IPS DF 6.9 (cell line): ENCODE measurements at places on chromosomes 6 and 20.

DNA sequence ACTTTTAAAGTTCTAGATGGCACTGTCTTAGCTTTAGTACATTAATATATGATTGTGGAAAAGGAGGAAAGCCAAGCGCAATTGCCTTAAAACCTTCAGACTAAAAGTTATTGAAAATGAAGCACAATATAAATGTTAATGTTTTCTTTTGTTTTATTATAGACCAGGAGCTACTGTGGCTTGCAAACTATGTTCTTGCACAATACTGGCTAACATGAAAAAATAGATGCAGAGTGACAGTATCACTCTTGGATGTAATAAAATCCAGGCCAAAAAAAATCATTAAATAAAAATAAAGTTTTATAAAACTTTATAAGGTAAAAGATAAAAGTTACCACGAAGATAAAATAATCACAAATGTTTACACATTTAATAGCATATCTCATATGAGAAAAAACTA, 18.3 kb upstream of the PLN start:
- no peaks in the 10 kb centered on the region for H3K4me1 ChIP-seq
- no peaks in the 10 kb centered on the region for H3K36me3 ChIP-seq
- H3K4me3 ChIP-seq, result no peak overlapping the region
- no peaks in the 10 kb centered on the region for H3K27me3 ChIP-seq
- DNase-seq, result no peak

DNA sequence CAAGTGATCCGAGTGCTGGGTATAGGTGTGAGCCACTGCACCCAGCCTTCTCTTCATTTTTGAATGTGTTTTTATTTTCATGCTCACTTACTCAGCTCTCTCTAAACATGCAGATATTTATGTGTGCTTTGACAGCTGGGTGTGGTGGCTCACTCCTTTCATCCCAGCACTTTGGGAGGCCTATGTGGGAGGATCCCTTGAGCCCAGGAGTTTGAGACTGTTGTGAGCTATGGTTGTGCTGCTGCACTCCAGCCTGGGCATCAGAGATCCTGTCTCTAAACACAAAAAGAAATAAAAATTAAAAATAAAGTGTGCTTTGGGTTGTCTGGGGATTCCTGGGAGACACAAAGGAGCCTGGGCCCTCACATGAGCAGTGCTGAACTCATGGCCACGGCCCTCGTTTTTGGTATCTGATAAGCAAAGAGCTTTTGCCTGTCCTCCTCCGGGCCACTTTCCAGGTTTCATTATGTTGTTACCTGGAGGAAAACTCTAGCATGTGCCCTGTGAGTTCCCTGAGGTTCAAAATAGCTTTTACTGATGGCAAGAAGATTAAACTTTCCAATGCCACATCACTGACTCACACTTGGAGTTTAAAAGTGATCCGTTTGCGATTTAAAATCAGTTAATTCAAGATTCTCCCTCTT, 78.5 kb downstream of the CD164 start:
- no peaks in the 10 kb centered on the region for H3K36me3 ChIP-seq
- no peak overlapping the region for H3K27ac ChIP-seq
- H3K4me1 ChIP-seq, result peaks cover 2% of the 10 kb centered on the region; the same call in 1 of the 2 replicates
- no peak overlapping the region for H3K4me3 ChIP-seq
- no peaks in the 10 kb centered on the region for H3K27me3 ChIP-seq

GRCh38 chr20:36237477-36237876, 1.2 kb downstream of the AAR2 start:
- no peak overlapping the region for H3K27ac ChIP-seq
- no peaks in the 10 kb centered on the region for H3K4me1 ChIP-seq
- H3K4me3 ChIP-seq, result no peak overlapping the region
- H3K36me3 ChIP-seq, result peaks cover 7% of the 10 kb centered on the region
- no peak for DNase-seq

DNA sequence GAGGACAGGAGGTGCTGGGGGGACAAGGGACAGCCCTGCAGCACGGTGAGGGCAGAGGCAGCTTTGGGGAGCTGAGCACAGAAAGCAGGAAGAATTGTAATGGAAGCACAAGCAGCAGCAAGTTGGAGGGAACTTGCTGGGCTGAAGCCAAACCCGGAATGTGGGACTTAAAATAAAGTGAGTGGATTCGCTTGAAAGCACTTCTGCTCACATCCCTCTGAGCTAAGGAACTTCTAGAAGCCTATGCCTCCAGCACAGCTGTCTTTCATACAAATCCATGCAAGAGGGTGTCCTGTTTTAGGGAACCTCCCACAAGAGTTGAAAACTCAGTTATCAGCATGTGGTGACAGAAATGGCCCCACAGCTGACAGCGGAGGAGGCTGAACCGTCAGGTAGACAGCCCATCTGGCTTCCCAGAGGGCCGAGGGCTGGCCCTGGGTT, 71.4 kb upstream of the MLN start:
- peaks cover 5% of the 10 kb centered on the region; the same call in 1 of the 2 replicates for H3K4me1 ChIP-seq
- no peak overlapping the region for H3K4me3 ChIP-seq
- no peaks in the 10 kb centered on the region for H3K36me3 ChIP-seq
- H3K27ac ChIP-seq, result no peak overlapping the region
- DNase-seq, result no peak
- no peaks in the 10 kb centered on the region for H3K27me3 ChIP-seq

GRCh38 chr6:8245726-8246125, 143.4 kb upstream of the EEF1E1 start:
- no peak overlapping the region for H3K27ac ChIP-seq
- no peaks in the 10 kb centered on the region for H3K27me3 ChIP-seq
- H3K4me3 ChIP-seq, result no peak overlapping the region

GRCh38 chr6:139370999-139371345, 3.5 kb downstream of the CITED2 start:
- H3K4me3 ChIP-seq, result no peak overlapping the region
- peaks cover 7% of the 10 kb centered on the region; the same call in 1 of the 2 replicates for H3K36me3 ChIP-seq
- H3K27me3 ChIP-seq, result no peaks in the 10 kb centered on the region
- peaks cover 1% of the 10 kb centered on the region; the same call in 1 of the 2 replicates for H3K4me1 ChIP-seq

- H3K36me3 ChIP-seq, result no peaks in the 10 kb centered on the region
- H3K27ac ChIP-seq, result no peak overlapping the region
- no peaks in the 10 kb centered on the region for H3K27me3 ChIP-seq
- H3K4me1 ChIP-seq, result peaks cover 7% of the 10 kb centered on the region
Observed at GRCh38 chr6:39824030-39824926, 32.1 kb downstream of the DAAM2 start.

DNA sequence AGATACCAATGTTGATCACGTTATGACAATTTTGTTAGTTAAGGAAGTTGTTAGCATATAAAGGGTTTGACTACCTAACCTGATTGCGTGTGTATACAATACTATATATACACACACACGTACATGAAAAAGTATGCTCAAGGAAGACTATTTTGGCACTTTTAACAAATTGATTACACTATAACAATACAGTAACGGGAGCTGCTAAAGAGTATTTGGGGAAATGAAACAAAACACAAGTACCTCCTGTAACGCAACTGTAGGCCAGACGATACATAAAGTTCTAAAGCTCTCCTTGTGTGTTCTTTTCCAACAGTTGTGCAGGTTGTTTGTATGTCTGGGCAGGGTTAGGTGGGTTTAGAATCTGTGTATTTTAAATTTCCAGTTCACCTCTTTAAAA, 98.7 kb downstream of the PLEKHG1 start:
- no peak overlapping the region for H3K4me3 ChIP-seq
- no peaks in the 10 kb centered on the region for H3K27me3 ChIP-seq
- no peaks in the 10 kb centered on the region for H3K36me3 ChIP-seq
- no peak for DNase-seq

DNA sequence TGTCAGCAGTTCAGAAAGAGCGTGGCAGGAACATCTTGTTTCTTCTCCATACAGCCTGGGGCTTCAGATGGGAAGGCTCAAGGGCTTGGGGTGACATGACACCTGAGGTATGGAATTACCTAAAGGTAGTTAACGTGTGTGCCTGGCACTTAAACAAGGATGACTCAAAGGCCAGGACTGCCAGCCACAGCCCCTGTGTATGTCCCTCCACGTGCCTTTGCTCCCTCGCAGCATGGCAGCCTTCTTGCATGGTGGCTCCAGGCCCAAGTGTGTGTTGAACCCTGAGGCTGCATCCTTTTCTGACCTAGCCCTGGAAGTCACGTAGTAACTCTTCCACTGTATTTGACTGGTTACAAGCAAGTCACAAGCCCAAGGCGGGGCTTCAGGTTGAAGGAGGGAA, 33.6 kb upstream of the MYL9 start:
- H3K27me3 ChIP-seq, result no peaks in the 10 kb centered on the region
- H3K27ac ChIP-seq, result no peak overlapping the region
- H3K36me3 ChIP-seq, result no peaks in the 10 kb centered on the region

- H3K4me1 ChIP-seq, result no peaks in the 10 kb centered on the region
- H3K27me3 ChIP-seq, result no peaks in the 10 kb centered on the region
- no peaks in the 10 kb centered on the region for H3K36me3 ChIP-seq
- H3K27ac ChIP-seq, result no peak overlapping the region
- DNase-seq, result no peak
Observed at GRCh38 chr6:16200321-16200883, 38.0 kb upstream of the GMPR start.

DNA sequence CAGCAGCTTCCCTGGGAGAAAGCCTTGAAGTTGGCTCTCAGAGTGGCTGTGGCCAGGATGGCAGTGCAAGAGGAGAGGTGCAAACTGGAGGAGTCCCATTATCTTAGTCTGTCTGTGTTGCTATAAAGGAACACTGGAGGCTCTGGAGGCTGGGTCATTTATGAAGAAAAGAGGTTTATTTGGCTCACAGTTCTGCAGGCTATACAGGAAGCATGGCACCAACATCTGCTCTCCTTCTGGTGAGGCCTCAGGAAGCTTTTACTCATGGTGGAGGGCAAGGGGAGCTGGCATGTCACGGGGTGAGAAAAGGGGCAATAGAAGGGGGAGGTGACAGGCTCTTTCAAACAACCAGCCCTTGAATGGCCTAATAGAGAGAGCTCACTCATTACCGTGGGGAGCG, 47.1 kb downstream of the PSMG4 start:
- no peaks in the 10 kb centered on the region for H3K36me3 ChIP-seq
- no peaks in the 10 kb centered on the region; the same call in 1 of the 2 replicates for H3K27me3 ChIP-seq
- no peaks in the 10 kb centered on the region; the same call in 1 of the 2 replicates for H3K4me1 ChIP-seq
- H3K4me3 ChIP-seq, result no peak overlapping the region
- no peak overlapping the region for H3K27ac ChIP-seq

DNA sequence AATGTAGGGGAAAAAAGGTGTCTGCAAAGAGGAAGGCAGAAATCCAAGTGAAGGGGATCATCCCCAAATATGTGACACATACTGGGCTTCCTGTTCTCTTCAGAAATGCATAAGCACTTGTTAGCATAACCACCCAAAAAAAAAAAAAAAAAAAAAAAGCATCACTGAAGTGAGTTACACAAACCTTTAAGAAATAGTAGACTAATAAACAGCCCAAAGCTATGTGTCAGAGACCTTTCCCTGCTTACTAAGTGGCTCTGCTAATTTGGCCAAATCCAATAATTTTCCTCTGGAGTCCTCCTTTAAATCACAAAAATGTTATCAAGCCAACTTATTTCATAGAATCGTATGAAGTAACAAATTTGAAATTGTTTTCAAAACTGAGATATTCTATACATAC, 7.5 kb upstream of the DST start:
- no peaks in the 10 kb centered on the region for H3K27me3 ChIP-seq
- no peak for DNase-seq
- H3K27ac ChIP-seq, result no peak overlapping the region
- H3K4me3 ChIP-seq, result no peak overlapping the region
- no peaks in the 10 kb centered on the region; the same call in 1 of the 2 replicates for H3K36me3 ChIP-seq

DNA sequence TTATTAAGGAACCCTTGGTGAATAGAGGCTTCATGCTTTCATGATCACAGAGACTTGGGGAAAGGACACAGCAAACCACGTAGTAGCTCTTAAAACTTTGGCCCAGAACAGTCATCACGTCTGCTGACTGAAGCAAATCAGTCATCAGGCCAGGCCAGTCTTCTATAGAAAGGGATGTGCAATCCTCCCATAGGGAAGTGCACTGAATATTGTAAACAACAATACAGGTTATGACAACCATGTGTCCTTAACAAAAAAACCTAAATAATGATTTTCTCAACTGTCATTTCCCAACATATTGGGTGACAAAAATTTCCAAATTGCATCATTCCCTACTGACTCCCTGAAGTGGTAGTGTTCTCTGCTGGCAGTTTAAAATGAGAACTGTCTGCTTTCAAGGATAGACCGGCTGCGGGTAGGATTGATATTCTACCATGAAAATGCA, 388.2 kb upstream of the CITED2 start:
- no peaks in the 10 kb centered on the region for H3K27me3 ChIP-seq
- H3K27ac ChIP-seq, result no peak overlapping the region
- H3K4me1 ChIP-seq, result no peaks in the 10 kb centered on the region
- H3K36me3 ChIP-seq, result no peaks in the 10 kb centered on the region

DNA sequence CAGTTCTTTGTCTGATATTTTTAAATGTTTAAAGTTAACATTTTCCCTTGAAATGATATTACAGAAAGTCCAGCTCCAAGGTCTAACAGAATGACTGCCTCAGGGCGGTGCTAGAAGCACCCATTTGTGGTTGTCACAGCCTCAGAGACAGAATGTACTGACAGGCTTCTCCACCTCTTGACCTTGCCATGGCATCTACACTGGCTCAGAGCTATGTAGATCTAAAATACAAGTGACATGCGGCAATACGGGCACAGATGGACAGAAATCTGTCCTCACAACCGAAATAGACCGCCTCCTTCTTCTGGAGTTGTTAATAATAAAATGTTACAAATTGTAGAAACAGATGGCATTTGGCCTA, 167.2 kb upstream of the THEMIS start:
- no peaks in the 10 kb centered on the region for H3K4me1 ChIP-seq
- H3K4me3 ChIP-seq, result no peak overlapping the region
- no peaks in the 10 kb centered on the region for H3K36me3 ChIP-seq
- no peak overlapping the region for H3K27ac ChIP-seq
- no peak for DNase-seq
- no peaks in the 10 kb centered on the region for H3K27me3 ChIP-seq
